Activated naive CD4-positive, alpha-beta T cell treated with Interleukin-2 at 50 U/mL for 16 hours (primary cell): ENCODE measurements at places on chromosomes 7 and 10.

DNA sequence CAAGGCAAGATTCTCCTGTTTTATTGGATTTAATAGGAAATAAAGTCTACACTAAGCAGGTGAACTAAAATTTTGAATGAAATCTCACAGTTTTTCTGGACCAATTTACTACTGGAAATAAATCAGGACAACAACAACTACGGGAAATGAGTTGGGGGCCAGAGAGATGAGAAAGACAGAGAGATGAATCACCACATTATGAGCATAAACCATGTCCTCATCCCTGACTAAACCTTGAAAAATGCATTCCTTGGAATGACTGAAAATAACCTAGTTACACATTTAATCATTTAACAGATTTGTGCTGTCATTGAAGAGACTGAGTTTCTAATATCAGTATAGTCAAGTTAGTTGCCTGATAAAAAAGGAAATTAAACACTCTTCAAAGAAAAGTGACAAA lies 608.4 kb upstream of the KCND2 start:
- DNase-seq, result no peak

GRCh38 chr7:116528008-116528789 lies 3.4 kb downstream of the CAV1 start:
- DNase-seq, result no peak

- no peak for DNase-seq
Measured at GRCh38 chr10:7337431-7338171, 73.2 kb downstream of the SFMBT2 start.

GRCh38 chr7:147541261-147541660 lies 1049.3 kb upstream of the C7orf33 start:
- DNase-seq, result no peak

DNA sequence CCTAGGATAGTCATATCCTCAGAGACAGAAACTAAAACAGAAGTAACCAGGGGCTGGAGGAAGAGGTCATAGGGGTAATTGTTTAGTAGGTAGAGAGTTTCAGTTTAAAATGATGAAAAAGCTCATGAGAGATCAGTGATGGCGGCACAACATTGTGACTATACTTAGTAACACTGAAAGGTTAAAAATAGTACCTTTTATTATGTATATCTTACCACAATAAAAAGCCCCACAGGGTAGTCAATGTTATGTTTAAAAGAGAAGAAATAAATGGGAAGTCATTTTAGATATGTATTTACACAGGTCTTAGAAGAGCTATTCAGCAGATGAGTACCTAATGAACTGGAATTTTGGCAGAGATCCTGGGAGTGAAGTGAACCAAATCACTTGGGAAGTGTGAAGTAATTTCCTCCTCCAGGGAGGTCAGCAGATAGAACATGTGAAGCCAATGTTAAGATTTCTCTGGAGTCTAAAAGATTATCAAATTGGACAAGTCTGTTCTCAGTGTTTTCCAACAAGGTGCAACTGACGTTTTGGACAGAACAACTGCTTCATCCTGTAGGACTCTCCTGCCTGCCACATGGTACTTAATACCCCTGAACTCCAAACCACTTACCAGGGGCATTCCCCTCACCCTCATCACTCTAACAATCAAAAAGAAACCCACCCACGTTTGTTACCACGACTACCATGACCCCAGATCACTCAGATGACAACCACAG lies 6.4 kb downstream of the CDCA7L start:
- peak; percentile 34 for DNase-seq

DNA sequence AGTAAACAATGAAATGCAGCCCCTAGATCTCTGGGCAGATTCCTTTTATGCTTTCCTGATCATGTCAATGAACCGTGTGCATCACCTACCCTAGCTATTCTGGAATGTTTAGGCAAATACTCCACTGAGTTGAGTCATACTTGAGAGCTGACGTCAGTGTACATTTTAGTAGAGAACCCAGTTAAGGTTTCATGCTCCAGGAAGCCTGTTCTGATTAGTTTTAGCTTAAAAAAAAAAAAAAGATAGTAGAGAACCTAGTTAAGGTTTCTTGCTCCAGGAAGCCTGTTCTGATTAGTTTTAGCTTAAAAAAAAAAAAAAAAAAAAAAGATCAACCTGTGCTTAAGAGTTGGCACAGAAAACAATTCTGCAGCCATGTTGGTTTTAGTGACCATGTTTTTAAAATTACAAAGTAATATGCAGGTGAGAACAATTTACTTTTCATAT lies 3.7 kb upstream of the MCU start:
- no peak for DNase-seq

GRCh38 chr10:119829429-119829828 lies 43.2 kb downstream of the MCMBP start:
- DNase-seq, result no peak

GRCh38 chr7:110307776-110308175 lies 783.2 kb upstream of the LRRN3 start:
- no peak for DNase-seq

GRCh38 chr7:106522696-106523095 lies 138.3 kb downstream of the CCDC71L start:
- no peak for DNase-seq

GRCh38 chr7:73941836-73942551 lies 81.0 kb downstream of the TMEM270 start:
- DNase-seq, result no peak

DNA sequence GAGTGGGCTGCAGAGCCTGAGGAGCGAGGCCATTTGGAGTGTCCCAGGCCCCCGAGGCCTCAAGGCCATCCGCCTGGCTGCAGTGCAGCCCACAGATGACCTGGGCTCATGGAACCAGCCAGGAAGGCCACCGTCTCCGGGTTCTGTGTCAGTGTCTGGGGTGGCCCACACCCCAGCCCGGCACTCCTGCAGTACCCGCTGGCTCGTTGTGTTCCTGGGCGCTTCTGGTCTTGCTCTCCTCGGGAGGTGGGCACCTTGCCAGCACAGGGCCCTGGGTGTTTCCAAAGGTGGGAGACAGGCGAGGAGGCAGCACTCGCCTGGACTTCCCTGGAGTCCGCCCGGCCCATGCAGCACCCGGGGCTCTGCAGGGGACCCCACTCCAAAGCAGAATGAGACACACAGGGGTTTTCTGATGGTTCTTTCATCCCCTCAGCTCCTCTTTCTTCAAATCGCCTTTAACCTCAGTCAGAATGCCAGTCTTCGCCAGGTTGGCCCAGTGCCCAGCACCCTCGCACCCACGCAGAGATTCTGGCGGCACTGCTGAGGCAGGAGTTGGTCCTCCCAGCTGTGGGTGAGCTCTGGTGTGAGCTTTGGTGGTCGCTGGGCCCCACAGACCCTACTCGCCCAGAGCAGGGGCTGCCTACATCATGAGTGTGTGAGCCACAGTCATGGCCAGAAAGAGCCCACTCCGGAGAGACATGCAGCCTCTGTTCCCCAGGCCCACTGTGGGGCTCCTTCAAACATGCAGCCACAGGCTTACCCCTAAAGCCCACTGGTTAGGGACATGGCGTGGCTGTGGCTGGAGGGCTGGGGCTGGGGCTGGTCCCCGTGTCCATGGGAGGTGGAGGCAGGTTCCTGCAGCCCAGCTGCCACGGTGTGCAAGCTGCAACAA lies 155.7 kb downstream of the EBF3 start:
- no peak for DNase-seq

DNA sequence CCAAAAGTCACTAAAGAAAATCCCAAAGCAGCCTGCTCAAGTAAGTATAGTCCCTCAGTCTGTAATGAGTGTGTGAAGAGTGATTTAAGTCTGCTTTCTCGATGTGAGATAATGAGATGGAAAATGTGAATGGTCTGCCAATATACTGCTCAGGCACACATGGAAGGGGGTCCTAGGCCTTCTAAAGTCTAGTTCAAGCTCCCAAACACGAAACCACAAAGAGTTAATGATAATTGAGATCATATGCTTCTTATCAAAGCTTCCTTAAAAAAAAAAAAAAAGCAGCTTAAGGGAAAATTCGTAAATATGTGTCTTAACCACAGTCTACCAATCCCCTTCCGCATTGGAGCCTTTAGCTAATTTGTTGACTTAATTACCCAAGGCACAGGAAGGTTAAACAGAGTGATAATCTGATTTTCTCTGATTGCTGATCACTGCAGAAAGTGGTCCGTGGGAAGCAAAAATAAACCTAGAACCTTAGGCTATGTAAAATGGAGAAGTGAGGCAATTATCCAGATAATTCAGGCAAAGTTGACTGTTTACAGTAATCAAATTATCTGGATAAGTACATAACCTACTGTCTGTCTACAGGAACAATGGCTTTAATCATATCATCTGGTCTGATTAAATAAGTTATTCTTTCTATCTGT lies 172.9 kb downstream of the MBL2 start:
- DNase-seq, result no peak

- no peak for DNase-seq
Measured at GRCh38 chr7:1024876-1025742, 19.2 kb upstream of the GPR146 start.

DNA sequence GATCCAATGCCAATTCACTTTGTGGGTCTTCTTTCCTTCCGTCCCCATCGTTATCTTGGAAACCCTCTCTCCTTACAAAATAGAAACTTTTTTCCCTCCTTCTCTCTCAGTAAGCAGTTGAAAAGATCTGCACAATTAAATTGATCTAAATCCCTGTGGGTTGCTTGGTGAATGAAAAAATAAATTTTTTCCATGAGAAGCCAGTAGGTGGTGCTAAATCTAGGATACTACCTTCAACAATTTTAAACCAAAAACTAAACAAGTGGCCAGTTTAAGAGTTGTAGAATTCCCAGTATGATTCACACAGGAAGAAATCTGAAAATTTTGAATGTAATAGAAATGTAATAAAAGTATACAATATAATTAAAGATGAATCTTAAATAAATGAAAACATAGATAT lies 990.3 kb upstream of the ZNF722 start:
- DNase-seq, result no peak

GRCh38 chr10:106175760-106176377 lies 988.6 kb downstream of the SORCS1 start:
- DNase-seq, result no peak

- no peak for DNase-seq
Measured at GRCh38 chr10:128812000-128812399, 655.0 kb upstream of the MGMT start.

DNA sequence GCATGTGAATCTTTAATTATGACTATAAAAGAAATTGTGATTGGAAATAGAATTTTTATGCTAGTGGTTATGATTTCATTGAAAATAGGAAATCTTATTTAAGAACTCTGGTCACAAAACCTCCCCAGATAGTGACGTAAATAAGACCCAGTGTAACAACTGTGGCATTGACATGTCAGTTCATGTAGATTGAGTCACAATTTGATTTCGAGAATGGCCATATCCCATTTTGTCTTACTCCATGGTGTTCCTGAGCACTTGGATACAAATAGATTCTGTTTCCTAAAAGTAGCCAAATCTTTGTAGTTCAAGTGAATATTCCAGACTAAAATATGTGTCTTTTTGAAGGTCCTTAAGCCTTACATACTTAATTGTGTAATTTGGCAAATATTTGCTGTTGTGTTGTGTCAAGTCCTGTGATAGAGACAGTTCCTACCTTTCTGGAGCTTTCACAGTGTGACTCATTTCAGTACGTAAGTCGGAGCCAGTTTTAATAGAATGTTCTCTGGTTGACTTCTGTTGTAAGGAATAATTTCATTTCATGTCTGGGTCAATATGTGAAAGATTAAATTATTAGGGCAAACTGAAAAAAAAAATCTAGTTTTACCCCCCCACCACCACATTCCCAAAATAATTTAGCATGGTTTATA lies 37.1 kb upstream of the TOMM7 start:
- no peak for DNase-seq

DNA sequence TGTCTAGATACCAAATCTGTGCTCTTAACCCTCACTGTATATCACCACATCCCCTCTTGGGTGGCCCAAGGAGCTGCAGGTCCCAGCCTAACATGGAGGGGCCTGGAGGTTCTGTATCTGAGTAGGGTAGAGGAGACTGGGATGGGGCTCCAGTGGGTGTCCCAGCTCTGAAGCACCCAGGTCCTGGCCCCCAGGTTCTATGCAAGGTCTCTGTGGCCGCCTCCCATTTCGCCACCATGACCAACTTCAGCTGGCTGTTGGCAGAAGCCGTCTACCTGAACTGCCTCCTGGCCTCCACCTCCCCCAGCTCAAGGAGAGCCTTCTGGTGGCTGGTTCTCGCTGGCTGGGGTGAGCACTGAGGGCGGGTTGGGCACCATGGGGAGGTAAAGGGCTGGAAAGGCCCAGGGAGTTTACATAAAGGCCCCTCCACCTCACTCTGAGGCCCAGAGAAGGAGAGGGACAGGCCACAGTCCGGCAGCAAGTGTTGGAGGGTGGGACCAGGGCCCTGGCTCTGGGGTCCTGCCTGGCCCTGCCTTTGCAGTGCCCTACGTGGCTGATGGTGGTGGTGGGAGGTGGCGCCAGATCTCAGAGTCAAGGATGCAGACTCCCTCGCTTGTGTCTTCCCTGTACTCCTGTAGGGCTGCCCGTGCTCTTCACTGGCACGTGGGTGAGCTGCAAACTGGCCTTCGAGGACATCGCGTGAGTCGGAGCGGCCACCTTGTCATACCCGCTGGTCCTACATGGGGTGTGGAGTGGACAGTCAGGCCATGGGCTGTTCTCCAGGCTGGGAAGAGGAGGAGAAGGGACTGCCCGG lies 10.2 kb downstream of the GHRHR start:
- DNase-seq, result no peak

GRCh38 chr7:30863706-30864035 lies 48.0 kb upstream of the AQP1 start:
- DNase-seq, result no peak

GRCh38 chr10:86365346-86366032 lies 1.1 kb downstream of the GRID1 start:
- DNase-seq, result no peak

DNA sequence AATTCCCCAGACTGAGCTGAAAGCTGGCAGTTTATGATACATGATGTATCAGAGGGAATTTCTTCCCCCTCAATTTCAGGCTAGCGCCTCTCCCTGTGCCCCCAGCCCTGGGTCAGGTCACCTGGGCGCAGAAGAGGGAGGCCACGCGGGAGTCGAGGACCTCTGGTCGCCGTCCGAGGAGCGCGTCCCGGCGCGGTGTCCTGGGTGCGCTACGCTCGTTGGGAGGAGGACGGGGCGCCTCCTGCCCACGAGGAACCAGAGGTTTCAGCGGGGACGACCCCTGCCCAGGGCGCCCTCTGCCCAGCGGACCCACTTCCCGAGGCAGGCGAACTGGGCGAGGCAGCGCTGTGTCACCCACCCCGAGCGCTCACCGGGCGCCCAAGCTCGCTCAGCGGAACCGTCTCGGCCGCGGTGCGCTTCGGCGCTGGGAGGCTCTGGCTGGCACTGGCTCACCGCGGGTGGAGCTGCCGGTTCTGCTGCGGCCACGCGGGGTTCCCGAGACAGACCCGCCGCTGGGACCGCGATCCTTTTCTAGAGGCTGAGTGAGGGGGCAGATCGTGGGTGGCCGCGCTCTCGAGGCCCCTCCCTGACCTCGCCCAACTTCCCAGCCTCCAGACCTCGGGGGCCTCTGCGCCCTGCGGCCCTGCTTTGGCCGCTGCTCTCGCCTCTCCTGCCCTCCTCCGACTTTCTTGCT lies at the start of gene FAM237B:
FAM237B (minus strand) TSS at position 504 of the 694 bp plus-strand sequence. CDS start 1,556 bp downstream, outside the sequence.
- DNase-seq, result no peak

- no peak for DNase-seq
Measured at GRCh38 chr7:136900005-136900404, 31.6 kb downstream of the CHRM2 start.

- no peak for DNase-seq
Measured at GRCh38 chr10:74034301-74034700, 36.4 kb downstream of the VCL start.

- DNase-seq, result no peak
Measured at GRCh38 chr10:124019886-124020797, 73.3 kb downstream of the CHST15 start.

- no peak for DNase-seq
Measured at GRCh38 chr7:126803990-126804389, 448.8 kb downstream of the GRM8 start.

- DNase-seq, result no peak
Measured at GRCh38 chr10:100748231-100749058, 3.1 kb downstream of the PAX2 start.
